Placental pericyte (primary cell): ENCODE measurements at places on chromosomes 3 and 15. TPM values are rescaled to one million over a fixed set of nuclear protein-coding genes. Genes with fewer than 3 reads are reported as not detected.

The CTXN2 gene
- not detected in 2 replicates for total RNA-seq

The SLC51B gene
- total RNA-seq = not detected in 2 replicates

The WDR93 gene
- total RNA-seq = under 0.01 TPM in 1 of 2 replicates, not detected in the other

The CCDC9B gene
- 41.1 and 58.1 TPM in 2 replicates for total RNA-seq

The DUOX1 gene
- under 0.01 TPM in 1 of 2 replicates, not detected in the other for total RNA-seq
